Stimulated activated CD4-positive, alpha-beta T cell treated with anti-CD3 and anti-CD28 coated beads, Interleukin-1b, Interleukin-23, amount 100 ng/mL, for 4 hours (primary cell): ENCODE measurements at places on chromosomes 4 and X.

GRCh38 chr4:148315049-148315448 lies 127.2 kb downstream of the NR3C2 start:
- no peak for DNase-seq

DNA sequence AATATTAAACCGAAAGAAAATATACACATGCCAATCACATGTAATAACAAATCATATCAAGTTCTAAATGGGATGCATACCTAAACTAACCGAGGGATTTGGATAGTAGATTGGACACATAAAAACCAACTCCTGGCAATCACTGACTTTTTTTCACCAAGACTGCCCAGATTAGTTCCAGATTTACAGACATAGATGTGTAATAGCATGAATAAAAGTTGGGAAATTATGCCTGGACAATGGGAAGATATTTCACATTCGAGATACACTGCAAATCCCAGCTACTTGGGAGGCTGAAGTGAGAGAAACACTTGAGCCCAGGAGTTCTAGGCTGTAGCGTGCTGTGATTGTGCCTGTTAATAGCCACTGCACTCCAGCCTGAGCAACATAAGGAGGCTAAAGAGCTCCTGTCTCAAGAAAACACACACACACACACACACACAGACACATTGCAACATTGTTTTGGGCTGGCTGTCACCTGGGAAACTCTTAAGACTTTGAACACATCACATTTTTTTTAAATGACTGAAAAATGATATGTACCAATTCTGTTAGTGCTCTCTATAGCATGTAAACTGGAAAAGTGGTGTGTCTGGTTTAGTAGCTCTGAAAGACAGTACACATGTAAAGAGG lies 5.7 kb downstream of the RAB40A start:
- DNase-seq: no peak

DNA sequence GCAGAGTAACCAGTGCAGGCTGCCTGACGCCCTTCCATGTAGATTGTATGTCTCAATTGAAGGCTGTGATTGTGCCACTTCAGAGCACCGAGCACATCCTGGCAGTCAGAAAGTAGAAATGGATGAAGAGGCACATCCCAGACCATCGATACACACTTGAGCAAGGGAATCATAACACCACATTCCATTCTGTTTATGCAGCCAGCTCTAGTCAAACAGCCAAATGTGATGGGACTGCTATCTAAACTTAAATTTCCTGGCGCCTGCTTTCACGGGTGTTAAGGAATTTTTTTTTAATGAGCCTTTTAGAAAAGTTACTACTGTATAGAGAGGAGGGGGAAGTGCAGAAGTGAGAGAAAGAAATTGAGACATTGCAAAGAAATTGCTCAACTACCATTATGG lies 84.4 kb downstream of the PPARGC1A start:
- no peak for DNase-seq

DNA sequence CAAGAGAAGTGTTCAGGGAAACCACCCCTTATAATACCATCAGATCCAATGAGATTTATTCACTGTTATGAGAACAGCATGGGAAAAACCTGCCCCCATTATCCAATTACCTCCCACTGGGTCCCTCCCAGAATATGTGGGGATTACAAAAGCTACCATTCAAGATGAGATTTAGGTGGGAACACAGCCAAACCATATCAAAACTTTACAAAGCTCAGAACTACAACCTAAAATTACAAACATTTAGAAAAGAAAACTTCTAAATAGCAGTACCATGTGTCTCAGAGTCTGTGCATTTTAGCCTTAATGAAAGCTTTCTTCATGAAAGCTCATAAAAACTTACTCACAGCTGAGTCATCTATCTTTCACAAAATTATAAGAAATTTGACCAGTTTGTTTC lies 1442.8 kb upstream of the PCDH7 start:
- no peak for DNase-seq

- DNase-seq: no peak
These were observed 100.7 kb upstream of the MAMLD1 start for GRCh38 chrX:150262456-150262855.

GRCh38 chr4:86596807-86597206 lies 2.7 kb downstream of the PTPN13 start:
- DNase-seq: no peak
